Stimulated activated CD4-positive, alpha-beta T cell treated with anti-CD3 and anti-CD28 coated beads, Interleukin-12 subunit alpha, Interleukin-12 subunit beta, amount 100 ng/mL, for 24 hours (primary cell): ENCODE measurements at places on chromosomes 4 and X.

DNA sequence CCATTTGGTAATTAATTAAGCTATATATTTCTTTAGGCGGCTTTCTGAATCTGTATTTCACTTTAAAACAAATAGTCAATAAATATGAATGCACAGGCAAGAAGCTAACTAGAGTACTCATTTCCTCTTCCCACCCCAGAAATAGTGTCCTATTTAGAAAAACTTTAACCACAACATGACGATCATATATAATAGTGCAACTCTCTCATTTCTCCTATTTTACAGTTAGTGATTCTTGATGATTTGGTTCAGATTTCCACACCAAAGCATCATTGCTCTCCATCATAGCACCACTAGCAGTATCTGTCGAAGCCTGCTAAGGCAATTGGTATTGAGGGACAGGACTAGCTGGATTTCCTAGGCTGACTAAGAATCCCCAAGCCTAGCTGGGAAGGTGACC lies 184.0 kb upstream of the GALNTL6 start:
- DNase-seq = no peak

- DNase-seq = no peak
These were observed 831.0 kb downstream of the C4orf33 start for GRCh38 chr4:129926936-129927335.

GRCh38 chr4:10084651-10085358 lies 31.8 kb downstream of the WDR1 start:
- DNase-seq = no peak

DNA sequence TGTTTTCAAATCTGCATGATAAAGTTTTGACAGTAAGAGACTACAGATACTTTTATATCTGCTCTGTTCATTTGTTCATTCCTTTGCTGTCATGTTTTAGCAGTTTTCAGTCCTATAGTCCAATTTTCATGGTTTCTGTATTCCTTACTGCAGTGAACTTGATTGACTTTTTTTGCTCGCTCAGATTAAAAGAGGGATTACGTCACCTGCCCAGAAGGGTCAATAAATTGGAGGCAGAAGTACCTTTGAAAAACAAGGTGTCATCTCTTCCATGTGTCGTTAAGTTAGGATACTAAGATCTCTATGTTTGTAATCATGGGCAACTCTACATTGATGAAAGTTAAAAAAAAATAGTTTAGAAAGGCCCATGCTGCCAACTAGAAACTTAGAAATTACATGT lies 250.1 kb upstream of the SMIM31 start:
- no peak for DNase-seq

DNA sequence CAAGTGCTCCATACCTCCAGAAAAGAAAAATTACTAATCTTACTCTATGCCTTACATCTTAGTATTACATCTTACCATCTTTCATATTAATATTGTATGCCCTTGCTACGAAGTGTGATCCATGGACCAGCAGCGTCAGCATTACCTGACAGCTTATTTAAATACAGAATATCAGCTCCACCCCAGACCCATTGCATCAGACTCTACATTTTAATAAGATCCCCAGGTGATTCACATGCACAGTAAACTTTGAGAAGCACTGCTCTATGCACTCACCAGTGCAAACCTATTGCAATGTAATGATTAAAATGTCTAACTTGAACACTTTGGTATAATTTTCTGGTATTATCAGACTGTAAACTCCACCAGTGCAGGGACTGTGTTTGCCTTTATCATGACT lies 14.1 kb upstream of the SH3D19 start:
- no peak for DNase-seq

DNA sequence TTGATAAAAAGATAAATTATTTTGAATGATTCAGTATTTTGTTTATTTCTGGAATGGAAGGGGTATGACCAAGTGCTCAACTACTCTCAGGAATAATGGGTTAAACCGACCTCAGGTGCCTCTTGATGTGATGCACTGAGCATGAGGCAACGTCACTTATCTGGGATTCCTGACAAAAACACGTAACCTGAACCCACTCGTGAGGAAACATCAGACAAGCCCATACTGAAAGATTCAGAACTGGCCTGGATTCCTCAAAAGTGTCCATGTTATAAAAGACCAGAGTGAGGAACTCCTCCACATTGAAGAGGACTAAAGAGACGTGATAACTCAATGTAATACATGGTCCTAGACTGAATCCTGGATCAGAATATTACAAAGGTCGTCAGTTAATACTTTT lies 144.0 kb downstream of the FNIP2 start:
- no peak for DNase-seq
